ENCODE measurements at places on chromosomes 4 and X.
A peak's percentile ranks its signal among the peaks of the same experiment; 100 is the strongest.

- no peak for DNase-seq
Observed at GRCh38 chrX:39161611-39162255, 360.5 kb downstream of the MID1IP1 start.

DNA sequence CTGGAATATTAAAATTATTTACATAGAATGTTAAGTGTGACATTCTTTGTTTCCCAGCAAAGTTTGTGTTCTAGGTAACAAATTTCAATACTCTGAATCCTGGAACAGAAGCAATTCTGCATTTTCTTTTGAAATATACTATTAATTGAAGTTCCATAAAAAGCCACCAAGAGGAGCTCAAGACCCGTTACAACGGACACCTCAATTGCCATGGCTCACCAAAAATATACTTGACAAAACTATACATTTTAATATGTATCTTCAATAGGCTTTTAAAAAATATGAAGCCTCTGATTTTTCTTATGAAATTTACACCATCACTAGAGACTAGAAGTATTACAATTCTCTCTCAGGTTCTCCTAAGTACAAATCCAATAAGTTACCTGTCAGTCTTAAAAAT lies 111.4 kb downstream of the NYX start:
- DNase-seq: no peak

DNA sequence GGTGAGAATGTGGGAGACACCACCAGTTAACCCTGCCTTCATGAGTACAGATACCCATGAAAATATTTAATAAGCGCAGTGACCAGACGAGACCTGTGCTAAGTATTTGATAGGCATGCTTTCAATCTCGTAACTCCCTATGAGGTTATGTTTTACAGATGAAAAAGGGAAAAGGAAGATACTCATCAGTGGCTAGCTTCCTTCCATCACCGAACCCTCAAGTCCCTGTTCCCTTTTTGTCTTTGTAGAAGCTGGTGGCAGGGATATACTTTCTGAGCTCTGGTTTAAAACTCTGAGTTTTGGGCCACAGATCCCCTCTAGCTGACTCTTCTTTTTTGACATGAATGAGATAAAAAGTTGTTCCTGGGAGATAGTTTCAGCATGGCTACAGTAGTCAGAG lies 26.3 kb downstream of the AFF1 start:
- no peak for DNase-seq

DNA sequence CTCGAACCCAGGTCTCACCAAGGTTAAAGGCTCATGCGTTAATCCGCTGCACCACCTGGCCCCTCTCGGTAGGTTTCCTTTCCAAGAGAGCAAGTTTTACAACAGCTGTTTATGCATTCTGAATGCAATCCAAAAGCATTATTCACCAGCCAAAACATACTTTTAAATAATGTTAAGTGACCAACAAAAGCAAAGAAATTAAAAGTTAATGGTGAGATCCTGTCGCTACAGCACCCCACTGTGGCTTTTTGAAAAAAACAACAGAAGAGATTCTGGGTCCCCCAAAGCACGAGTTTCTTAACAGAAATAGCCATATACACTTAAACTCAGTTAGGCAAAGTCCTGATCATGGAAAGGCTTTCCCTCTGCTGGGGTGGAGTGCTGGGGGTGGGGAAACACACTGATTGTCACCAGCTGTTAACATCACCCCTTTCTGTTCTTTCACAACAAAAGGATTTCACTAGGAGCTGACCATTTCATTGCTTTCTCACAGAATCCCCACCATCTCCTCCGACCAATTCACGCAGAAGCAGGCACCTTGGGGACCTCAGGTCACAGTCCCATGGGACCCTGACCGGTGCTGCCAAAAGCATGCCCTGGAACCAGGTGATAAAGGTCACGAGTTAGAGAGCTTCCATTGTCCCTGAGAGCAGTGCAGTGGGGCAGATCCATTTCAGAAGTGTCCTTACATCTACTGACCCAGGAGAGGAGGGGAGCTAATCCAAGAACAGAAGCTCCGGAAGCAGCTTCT lies 51.2 kb downstream of the ZNF827 start:
- DNase-seq: no peak

DNA sequence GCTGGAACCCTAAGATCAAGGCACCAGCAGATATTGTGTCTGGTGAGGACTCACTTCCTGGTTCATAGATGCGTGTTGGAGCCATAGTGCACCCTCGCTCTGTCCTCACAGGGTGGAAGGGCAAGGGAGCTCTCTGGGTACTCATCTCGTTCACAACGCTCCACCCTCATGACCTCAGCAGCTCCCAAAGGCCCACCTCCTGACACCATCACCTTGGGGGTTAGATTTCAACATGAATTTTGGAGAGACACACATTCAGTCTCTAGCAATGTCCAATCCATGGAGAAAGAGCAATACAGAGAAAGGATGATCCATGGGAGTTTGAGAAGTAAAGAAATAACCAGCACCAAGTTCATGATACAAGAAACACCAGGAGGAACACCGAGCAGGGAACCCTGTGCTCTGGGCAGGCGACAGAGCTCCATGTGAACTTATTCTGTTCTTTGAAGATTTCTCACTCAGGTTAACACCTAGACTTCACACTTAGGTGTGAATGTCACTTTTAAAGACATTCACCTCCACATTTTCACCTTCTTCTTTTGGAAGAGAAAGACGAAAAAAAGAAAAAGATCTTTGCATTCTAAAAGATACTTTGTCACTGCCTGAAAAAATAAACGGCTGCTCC lies 171.8 kb upstream of the FAM9B start:
- DNase-seq: no peak

DNA sequence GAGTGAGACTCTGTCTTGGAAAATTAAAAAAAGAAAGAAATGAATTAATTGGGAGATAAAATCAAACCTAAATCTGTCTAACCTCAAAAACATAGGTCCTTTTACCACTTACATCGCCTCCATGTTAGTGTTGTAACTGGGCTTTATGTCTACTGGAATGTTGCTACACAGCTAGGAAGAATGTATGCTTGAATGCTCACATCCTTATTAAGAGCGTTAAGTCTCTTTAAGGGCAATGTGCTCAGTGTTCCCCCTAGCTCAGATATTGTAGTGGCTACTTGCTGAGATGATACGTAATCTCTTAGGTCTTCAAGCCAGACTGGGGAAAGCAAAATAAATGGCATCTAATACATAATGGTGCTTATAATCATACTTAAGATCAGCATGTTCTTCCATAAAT lies 1072.8 kb downstream of the PDHA2 start:
- no peak for DNase-seq

GRCh38 chr4:79528241-79528706 lies 120.2 kb upstream of the GK2 start:
- no peak for DNase-seq

DNA sequence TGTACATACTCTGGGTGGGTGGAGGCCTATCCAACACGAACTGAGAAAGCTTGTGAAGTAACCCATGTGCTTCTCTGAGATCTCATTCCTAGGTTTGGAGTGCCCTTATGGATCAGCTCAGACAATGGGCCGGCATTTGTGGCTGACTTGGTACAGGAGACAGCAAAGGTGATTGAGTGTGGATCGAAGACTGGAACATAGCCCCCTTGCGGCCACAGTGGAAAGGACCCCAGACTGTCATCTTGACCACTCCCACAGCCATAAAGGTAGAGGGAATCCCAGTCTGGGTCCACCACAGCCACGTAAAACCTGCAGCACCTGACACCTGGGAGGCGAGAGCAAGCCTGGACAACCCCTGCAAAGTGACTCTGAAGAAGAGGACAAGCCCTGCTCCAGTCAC lies 598.0 kb upstream of the AADAT start:
- no peak for DNase-seq

- DNase-seq: no peak
Observed at GRCh38 chr4:56692576-56692975, 11.5 kb upstream of the HOPX start.

- DNase-seq: no peak
Observed at GRCh38 chr4:146842876-146843275, 102.8 kb downstream of the TTC29 start.

GRCh38 chr4:45241976-45242375 lies 515.6 kb upstream of the GNPDA2 start:
- DNase-seq: peak; percentile 1

- DNase-seq: no peak
Observed at GRCh38 chr4:113008135-113008534, 41.3 kb upstream of the ANK2 start.

DNA sequence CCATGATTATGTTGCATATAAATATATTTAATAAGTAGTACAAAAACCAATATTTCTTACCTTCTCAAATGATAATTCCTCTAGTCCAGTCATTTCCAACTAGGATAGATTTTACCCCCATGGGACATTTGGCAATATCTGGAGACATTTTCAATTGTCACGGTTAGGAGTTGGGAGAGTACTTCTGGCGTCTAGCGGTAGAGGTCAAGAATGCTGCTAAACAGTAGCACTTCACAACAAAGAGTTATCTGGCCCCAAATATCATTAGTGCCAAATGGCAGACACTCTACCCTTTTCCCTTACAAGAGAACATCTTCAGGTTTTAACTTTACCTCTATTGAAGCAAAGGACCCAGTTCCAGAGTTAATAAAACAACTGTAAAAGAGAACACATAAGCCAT lies 168.1 kb downstream of the FAT4 start:
- no peak for DNase-seq

DNA sequence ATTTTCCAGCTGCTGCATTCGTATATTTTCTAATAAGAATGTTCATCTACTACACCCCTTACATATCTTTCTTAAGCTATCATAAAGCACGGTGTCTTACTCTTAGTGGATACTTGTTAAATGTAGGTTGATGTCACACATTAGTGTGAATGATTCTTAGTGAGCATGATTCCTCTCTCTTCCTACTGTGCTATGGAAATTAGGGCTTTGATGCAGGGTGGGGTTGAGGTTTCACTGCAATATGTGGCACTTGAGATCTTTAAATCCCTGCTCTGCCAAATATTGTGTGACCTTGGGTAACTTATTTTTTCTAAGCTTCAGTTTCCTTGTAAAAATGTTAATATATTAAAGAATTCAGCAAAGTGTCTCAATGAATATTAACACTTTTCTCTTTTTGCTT lies 188.4 kb downstream of the PDGFRA start:
- DNase-seq: no peak

DNA sequence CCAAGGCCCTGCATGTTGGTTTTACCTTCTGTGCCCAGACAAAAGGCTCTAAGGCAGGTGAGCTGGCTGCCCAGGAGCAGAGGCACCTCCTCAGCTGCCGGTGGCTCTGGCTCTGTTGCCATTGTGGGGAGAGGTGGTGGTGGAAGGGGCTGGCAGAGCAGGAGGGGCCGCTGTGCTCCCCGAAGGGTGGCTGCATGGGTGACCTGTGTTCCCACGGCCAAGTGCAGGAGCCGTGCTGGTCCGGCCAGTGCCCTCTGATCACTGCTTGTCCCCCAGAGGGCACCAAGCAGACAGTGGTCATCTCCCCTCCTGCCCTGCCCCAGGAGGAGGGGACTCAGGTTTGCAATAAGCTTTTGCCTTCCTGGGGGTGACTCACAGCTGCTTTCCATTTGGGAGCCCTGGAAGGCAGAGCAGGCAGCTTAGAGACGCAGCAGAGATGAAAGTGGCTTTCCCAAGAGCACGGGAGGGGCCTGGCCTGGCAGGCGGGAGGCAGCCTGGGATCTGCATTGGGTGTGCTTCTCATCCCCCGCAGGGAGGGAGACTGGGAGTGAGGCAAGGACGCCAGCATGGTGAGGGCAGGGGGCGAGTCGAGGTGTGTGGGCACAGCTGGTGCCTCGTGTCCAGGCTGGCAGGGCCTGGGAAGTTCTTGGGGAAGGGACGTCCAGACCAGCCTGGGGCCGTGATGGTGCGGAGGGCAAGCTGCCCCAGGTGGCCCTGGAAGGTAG lies 28.7 kb downstream of the DOK7 start:
- no peak for DNase-seq

DNA sequence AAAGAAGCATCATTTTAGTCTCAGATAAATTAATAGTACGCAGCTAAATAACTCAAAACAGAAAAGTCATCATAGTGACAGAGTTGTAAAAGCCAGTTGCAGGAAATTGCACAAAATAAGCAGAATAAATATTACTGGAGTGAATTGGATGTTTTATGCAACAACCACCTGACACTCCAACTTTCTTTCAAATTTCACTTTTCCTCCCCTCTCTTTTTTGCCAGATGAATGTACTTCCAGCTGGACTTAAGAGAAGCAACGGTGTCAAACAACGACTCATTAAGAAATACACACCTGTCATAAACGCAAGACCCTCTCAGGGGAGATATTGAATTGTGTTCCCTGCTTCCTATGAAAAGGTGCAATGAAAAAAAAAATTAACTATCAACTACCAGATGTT lies 120.2 kb upstream of the HCCS start:
- peak; percentile 1 for DNase-seq

GRCh38 chrX:57900975-57901374 lies 9.3 kb downstream of the ZXDA start:
- DNase-seq: no peak

DNA sequence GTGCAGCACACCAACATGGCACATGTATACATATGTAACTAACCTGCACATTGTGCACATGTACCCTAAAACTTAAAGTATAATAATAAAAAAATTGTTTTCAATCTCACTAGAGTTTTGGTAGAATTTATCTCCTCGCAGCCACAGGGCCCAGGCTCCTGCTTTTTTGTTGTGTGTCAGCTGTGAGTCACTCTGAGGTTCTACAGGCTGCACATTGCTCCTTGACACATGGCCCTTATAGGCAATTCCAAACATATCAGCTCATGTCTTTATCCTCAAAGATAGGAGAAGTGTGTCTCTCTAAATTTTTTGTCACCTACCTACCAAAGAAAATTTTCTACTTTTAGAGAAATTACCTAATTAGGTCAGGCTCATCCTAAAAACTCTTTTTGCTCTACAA lies 252.1 kb upstream of the ADGRL3 start:
- no peak for DNase-seq

DNA sequence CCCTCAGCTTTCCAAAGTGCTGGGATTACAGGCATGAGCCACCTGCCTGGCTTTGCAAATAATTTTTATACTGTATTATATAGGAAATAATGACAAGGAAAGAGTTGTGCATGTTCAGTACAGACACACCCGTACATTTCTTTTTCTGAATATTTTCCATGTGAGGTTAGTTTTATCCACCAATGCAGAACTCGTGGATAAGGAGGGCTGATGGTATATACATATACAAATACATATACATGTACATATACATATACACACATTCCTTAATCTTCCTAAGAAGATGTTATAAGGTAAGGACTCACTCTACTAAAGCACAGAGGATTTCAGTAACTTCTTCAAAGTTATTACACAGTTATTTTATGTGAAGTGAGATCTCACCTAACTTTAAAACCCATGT lies 925.8 kb downstream of the C4orf33 start:
- DNase-seq: no peak

DNA sequence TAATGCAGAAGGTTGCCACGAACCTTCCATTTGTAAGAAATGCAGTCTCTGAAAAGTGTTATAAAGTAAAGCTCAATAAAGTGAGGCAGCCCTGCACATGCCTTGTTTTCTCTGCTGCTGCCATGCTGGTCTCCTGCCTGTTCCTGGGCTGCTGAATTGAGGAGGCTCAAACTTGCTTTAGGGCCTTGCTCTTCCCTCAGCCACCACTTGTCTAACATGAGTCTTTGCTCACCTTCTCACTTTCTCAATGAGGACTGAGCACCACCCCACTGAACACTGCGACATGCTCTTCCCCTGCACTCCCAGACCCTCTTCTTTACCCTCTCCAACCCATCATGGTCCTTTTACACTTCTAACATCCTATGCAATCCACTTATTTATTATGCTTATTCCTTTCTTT lies 25.2 kb upstream of the MFAP3L start:
- no peak for DNase-seq
